HL-60 (cell line): ENCODE measurements at places on chromosomes 12 and 14.

GRCh38 chr12:24861766-24862540 is 86.9 kb downstream of the BCAT1 start:
- no peak for DNase-seq

- no peak for DNase-seq
Observed at GRCh38 chr12:131001493-131001892, 47.8 kb downstream of the ADGRD1 start.

DNA sequence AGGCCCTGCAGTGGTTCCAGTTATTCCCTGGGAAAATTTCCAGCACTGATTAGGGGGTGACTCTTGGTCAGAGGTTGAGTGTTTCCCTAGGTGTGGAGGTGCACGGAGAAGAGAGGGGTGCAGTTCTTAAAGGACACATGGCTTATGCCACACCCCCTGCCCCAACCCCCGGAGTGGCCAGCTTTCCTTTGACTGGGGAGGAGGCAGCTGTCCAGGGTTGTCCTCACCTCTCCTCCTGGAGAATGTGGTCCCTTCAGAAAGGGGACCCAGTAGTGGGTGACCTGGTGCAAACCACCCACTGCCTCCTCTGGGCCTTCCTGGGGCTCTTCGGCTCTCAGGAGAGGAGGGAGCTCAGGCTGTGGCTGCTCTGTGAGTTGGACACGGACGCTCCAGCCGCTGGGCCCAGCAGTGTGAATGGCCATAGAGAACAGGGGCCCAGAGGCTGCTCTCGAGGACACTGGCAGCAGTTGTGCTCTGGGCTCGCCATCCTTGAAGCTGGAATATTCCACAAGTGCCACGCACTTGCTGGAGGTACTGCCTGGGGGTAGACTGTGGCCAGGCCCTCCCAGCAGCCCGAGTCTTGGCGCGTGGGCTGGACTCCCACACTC is 13.6 kb downstream of the PACS2 start:
- no peak for DNase-seq

GRCh38 chr12:123886931-123887582 is 85.6 kb downstream of the CCDC92 start:
- DNase-seq = no peak

DNA sequence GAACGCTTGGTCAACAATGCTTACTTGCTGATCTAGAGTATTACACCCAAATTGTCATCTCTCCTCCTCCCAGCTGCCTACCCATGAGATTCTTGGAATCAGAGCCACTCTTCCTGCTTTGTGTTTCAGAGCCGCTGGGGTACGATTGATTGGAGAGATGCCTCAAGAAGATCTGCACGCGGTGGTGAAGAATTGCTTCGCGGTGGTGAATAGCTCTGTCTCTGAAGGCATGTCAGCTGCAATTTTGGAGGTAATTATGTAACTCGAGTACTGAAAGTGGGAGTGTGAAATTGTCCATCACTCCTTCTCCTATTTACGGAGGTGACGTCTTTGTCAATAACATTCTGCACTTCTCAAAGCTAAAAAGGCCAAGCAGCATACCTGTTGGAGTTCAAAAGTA is 93.9 kb downstream of the GLT1D1 start:
- no peak for DNase-seq

- no peak for DNase-seq
Observed at GRCh38 chr12:15979096-15980092, 68.3 kb downstream of the DERA start.

- DNase-seq = no peak
Observed at GRCh38 chr12:92557422-92557724, 145.4 kb upstream of the PLEKHG7 start.

- no peak for DNase-seq
Observed at GRCh38 chr14:70317969-70318634, 41.4 kb downstream of the COX16 start.

DNA sequence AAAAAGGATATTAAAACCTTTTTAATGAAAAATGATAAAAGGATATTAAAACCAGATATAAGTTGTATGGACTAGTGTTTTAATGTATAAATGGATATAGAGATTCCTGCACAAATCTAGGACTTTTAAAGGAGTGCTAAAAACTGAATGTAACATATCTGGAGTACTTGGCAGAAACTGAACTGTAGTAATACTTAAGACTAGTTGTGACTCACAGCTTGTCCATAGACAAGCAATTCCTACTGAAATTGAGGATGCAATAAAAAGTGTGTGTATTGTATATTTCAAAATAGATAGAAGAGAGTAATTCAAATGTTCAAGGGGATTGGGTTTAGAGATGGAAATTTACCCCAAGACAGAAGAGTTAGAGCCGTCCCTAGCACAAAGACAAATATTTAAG is 59.6 kb downstream of the FBXO33 start:
- DNase-seq = no peak

- DNase-seq = no peak
Observed at GRCh38 chr12:46124132-46124847, 133.9 kb upstream of the SCAF11 start.

GRCh38 chr12:98737322-98737712 is 92.2 kb downstream of the APAF1 start:
- no peak for DNase-seq

- no peak for DNase-seq
Observed at GRCh38 chr12:81627336-81628189, 131.6 kb downstream of the PPFIA2 start.

- no peak for DNase-seq
Observed at GRCh38 chr12:52411815-52412214, 5.7 kb upstream of the KRT82 start.

GRCh38 chr12:15550793-15551192 is 228.5 kb downstream of the PTPRO start:
- DNase-seq = no peak

- DNase-seq = no peak
Observed at GRCh38 chr14:91997492-91997891, 42.4 kb downstream of the TRIP11 start.

DNA sequence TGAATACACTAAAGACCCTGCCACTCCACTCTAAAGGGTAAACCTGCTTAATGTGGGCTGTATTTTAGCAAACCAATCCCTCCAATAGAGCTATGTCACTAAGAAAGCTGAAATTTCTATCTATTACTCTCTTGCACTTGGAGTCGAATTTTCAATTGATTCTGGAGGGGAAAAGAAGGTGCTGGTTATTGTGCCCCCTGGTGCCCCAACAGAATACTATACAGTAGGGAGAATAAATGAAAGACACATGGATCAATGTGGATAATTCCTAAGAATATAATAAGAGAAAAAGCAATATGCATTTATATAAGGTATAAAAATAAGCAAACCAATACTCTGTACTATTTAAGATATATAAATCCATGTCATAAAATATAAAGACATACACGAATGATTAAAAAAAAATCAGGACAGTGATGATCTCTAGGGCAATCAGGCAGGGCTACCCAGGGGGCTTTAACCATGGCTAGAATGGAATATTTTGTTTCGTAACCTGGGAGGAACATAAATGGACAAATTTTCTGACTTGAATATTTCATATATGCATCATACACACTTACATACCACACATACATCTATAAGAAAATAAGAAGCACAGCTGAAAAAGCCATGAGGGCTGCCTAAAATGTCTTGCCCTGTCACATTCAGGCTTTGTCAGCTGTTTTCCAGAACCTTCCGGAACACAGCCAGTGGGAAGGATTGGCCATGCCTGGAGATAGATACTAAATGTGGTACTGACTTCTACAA is 54.4 kb downstream of the EFCAB11 start:
- no peak for DNase-seq

- no peak for DNase-seq
Observed at GRCh38 chr12:105256921-105257320, 20.9 kb upstream of the APPL2 start.
